ENCODE measurements at places on chromosomes 13 and 19.

- no peak for DNase-seq
These were observed 365 bp downstream of the PPP6R1 start for GRCh38 chr19:55258476-55258827.

- no peak for DNase-seq
These were observed at the start of gene LIM2 for GRCh38 chr19:51387924-51388389. TSS of gene LIM2 (minus strand) at chr19:51387974. CDS start at chr19:51387443, 531 bp downstream.

DNA sequence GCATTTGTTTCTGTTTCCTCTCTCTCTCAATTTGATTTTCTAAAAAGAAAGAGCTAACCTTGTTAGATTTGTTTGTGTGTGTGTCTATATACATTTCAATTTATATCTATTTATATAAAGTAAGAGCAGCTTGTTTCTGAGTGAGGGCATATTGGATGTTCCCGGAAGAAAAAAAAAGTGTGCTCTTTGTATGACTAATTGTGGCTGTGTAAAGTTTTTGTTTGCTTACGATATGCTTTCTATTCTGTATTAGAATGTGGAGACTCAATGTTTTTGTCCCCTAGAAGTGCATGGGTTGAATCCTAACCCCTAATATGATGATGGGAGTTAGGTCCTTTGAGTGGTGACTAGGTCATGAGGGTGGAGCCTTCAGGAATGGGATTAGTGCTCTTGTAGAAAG lies 66.6 kb upstream of the C1QTNF9B start:
- DNase-seq = no peak

DNA sequence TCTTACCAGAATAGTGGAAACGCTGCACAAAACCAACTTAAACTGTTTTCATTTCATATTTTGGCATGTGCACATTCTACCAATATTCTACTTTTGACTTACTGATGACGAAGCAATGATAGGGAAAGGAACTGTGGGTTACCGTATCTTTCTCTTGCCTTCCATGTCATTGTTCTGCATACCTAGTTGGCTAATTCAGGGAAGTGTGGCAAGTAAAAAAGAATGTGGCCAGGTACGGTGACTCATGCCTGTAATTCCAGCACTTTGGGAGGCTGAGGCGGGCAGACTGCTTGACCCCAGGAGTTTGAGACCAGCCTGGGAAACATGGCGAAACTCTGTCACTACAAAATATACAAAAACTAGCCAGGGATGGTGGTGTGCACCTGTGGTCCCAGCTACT lies 108.2 kb downstream of the SIPA1L3 start:
- DNase-seq = no peak

GRCh38 chr19:6572217-6572616 lies 18.7 kb downstream of the CD70 start:
- no peak for DNase-seq

DNA sequence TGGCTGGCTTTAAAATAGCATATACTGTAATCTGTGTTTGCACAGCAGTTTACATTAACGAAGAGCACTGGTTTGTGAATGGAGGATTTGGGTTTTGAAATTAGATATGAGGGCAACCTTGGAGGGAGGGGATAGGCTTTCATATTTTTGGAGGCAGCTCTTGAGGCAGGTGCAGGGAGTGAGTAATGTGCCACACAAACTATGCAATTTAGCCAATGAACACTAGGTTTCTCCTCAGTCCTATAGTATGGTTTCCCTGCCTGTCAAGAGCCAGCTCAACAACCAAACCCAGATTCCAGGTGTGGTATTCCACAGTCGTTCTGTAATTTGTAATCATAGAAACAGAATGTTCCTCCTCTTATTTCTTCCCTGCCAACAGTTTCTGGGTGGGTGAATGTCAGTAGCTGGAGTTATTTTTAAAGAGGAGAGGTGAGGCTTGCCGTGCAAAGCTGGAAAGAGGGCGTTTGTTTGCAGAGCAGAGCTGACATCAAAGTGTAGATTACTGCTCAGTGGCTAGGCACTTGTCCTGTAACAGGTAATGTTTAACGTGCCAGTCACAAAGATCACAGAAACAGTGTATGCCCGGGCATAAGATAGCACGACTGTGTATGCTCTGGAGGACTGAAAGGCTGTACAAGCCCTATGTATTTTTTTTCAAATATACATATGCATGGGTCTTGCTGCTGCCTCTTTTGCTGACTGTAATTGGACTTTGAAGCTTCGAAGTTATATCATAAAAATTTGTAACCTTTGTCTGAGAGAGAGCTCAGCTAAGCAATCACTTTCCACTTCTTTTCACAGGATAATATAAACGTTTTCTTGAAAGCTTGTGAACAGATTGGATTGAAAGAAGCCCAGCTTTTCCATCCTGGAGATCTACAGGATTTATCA lies 124.2 kb downstream of the LMO7 start:
- no peak for DNase-seq

- DNase-seq = no peak
These were observed 6.1 kb downstream of the STXBP2 start for GRCh38 chr19:7643031-7643415.

DNA sequence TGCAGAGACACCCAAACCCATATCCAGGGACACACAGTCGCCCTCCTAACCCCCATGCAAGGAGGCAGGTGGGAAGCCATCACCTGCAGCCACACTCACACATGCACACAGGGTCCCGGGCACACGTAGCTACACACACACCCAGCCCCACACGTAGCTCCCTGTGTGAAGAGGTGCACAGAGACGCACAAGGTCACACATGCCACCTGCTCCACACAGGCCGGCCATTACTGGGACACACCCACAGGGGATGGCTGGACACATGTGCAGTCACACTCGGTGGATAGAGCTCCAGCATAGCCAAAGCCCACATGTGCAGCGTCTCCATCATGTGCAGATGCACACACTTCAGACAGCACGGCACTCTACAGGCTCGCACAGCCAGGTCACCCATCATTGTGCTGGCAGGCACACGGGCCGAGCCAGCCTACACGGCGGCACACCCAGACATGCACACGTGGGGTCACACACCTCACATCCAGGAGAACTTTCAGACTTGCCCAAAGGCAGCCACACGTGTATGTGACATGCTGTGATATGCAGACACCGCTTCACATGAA lies 1.1 kb downstream of the ZNF835 start:
- no peak for DNase-seq

DNA sequence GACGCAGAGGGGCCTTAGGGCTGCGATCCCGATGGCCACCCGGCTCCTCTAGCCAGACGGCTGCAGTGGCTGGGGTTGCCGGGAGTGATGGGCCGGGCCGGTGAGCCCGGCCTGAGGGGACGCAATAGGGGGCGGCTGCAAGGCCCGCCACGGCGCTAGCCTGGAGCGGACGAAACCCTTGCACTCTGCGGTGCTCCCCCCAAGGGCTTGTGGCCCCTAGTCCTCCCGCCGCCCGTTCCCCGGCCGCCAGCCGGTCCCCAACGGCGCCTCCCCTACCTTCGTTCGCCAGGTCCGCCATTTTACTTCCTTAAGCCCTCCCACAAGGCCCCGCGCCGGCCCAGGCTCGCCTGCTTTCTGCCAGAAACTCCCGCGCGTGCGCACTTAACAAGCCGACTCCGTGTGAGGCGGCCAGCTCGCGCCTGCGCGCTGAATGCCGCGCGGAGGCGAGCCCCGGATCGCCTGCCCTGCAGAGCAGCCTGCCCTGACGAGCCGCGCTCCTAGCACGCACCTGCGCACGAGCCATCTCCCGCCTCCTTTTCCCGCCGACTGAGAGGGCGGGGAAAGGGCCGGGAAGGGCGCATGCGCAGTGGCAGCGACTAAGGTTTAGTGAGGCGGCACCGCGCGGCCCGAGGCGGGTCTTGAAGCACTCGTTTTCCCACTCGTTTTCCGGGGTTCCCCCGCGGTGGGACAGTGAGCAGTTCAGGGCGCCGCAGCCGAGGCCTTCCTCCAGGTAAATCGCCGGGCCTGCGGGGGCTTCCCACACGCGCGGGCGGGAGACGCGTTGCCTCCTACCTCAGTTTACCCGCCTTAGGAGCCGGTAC lies at the start of gene RANBP3:
RANBP3 (minus strand) TSS at position 356 of the 821 bp plus-strand sequence; CDS start at position 298, 58 bp downstream.
- DNase-seq = peak; percentile 99

Measured in activated CD4-positive, alpha-beta T cell treated with anti-CD3 and anti-CD28 coated beads for 1 hour (primary cell).